ENCODE measurements at places on chromosomes 5 and 9. TPM values are rescaled to one million over a fixed set of nuclear protein-coding genes. Genes with fewer than 3 reads are reported as not detected.
A peak's percentile ranks its signal among the peaks of the same experiment; 100 is the strongest.

Gene CLIC3
- total RNA-seq, result 11.8 TPM

GRCh38 chr9:129712634-129713401 lies 40.0 kb downstream of the PTGES start:
- DNase-seq, result no peak

- DNase-seq, result no peak
Observed at GRCh38 chr9:129250786-129251185, 72.7 kb upstream of the IER5L start.

Gene GABRA6
- not detected for total RNA-seq

DNA sequence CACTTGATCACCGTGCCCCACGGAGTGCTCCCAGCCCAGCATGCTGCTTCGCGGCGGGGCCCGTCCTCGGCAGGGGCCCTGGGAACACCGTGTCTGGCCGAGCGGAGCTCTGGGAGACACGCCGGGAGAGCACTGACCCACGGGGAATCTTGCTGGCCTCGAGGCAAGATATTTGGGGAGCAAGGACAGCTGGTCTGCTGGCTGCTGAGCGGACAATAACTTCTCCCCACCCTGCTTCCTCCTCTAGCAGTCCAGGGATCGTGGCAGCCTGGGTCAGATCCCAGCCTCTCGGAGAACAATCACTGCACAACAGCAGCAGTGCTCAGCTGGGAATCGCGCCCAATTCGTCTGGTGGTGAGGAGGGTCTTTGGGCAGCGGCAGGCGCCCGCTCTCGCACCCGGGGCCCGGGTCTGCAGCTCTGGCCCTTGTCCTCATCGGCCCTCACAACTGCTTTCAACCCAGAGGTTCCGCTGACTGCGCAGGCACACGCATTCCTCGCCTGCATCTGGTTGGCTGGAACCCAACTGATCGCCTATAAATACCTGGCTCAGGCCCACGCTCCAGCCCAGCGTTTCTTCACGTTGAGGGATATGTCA lies 43.4 kb downstream of the DBH start:
- no peak for DNase-seq

DNA sequence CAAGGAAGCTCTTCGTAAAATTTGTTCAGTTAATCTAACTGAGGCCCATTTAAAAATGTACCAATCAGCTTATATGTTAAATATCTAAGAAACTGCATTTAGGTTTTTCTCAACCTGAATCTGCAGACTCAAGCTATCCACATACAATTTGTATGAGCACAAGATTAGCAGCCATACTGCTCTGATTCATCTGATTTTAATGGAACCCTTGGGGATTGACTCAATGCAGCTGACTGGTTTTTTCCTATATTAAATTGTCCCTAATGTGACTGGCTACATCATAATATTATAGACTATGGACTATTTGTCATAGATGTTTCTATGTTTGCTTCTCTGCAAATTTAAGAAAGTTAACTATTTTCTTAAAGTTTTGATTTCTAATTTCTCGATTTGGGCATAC lies 451.0 kb upstream of the TUSC1 start:
- DNase-seq, result no peak

DNA sequence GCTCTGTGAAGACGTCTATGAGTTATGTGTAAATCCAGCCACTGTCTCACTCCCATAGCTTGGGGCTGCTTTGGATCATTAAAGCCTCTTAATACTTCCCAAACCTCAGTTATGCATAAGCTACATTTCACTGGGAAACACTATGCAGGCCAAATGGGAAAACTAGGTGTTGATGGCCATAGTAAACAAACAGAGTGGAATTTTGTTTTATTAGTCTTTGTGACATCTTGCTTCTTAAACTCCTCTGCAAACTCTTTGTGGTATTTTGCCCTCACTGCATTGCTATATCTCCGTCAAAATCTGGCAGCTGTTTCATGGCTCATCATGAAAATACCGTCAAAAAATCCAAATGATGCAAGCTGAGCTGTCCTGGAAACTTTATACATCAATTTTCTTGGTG lies 167.2 kb upstream of the HMHB1 start:
- no peak for DNase-seq

- peak; percentile 42 for DNase-seq
Observed at GRCh38 chr9:129309041-129309430, 131.0 kb upstream of the IER5L start.

Gene TMEM174
- not detected for total RNA-seq

Gene N4BP3
- total RNA-seq, result 0.24 TPM

GRCh38 chr5:135212361-135213026 lies 178.5 kb upstream of the PITX1 start:
- peak; percentile 34 for DNase-seq

- peak; percentile 38 for DNase-seq
Observed at GRCh38 chr5:999724-1000123, 8.9 kb upstream of the NKD2 start.
